ENCODE measurements at places on chromosomes 2 and 18. TPM values are rescaled to one million over a fixed set of nuclear protein-coding genes. Genes with fewer than 3 reads are reported as not detected.

Gene TNFAIP6
- not detected for total RNA-seq

Gene CGREF1
- total RNA-seq: 0.37 TPM

Gene SMIM21
- total RNA-seq: not detected

Gene SLC5A7
- not detected for total RNA-seq

Gene UBXN4
- 75.6 TPM for total RNA-seq

Gene TUBA3E
- not detected for total RNA-seq

Data from PC-9 (cell line).